Stomach (tissue), 19 donors: ENCODE measurements at places on chromosomes 3 and 15. TPM values are rescaled to one million over a fixed set of nuclear protein-coding genes. Genes with fewer than 3 reads are reported as not detected.
A peak's percentile ranks its signal among the peaks of the same experiment; 100 is the strongest.

DNA sequence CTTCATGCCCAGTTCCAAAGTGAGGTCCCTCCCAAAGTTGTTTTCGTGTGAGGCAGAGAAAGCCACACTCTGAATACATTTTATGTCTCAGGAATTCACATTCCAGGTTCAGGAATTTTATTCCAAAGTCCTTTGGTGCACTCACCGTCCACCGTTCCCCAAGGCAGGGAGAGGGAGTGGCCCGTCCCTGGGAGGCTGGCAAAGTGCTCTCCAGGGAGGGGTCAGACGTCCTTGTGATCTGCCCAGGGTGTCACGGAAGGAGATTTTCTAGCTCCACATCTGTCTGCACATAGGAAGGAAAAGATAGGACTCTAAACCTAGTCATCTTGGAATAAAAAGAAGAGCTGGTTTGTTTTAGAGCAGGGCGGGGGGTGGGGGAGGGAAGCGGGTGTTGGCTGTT lies 47.9 kb downstream of the KLF13 start:
- DNase-seq = no peak

- DNase-seq = no peak
These were observed 2.2 kb downstream of the GABRR3 start for GRCh38 chr3:98032904-98033303.

Gene CFAP44
- 25.7 TPM for total RNA-seq

Gene NUP210
- 21.1 TPM for total RNA-seq

GRCh38 chr3:5149306-5149880 lies 27.3 kb downstream of the ARL8B start:
- DNase-seq = no peak

Gene CMTM8
- total RNA-seq = not detected

GRCh38 chr3:138809500-138810256 lies 25.1 kb downstream of the PIK3CB start:
- DNase-seq = no peak

DNA sequence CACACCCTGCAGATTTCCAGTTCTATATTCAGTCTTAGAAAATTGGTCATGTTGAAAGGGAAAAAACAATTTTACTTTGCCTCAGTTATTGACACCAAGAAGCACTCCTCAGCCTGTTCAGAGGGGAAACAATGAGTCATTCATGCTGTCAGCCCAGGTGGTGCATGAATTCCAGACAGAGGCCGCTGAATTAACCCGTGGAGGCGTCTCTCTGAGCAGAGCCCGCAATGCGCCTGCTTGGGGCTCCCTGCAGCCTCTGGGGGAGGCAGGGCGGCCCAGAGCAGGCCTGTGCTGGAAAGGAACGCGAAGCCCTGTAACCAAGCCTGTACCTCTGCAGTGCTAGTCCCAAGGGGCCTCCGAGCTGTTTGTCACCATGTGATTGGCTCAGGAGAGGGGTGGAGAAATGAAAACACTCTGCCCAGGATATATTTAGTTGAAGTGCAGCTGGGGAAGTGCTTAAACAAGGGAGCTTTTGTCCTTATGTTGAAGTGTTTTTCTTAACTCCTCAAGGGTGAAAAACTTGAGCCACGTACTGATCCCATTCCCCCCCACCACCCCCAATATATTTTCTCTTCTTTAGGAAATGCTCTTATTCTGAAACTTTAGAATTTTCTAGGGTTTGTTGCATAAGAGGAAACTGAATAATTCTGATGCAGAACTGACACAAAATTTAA lies 68.3 kb upstream of the CHD2 start:
- peak; percentile 90 for DNase-seq

Gene UBAP1L
- total RNA-seq = not detected

DNA sequence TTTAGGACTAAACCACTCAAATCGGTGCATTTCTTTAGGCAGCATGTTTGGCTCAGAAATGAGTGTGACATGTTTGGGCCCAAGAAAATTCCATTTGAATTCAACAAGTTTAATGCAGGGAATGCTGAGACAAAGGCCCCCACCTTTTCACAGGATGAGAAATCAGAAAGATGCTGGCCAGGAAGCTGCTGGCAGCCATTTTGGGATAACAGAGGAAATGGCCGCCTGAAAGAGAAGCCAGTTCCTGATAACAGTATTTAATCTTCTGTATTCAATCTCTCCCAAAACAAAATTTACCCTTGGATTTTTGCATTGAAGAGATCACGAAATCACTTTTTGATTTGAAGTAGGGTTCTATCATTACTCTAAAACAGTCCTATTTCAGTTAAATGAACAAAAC lies 350.9 kb downstream of the SLC9A9 start:
- no peak for DNase-seq

- DNase-seq = no peak
These were observed 575.4 kb downstream of the NTRK3 start for GRCh38 chr15:87681104-87681503.

GRCh38 chr15:78195735-78196201 lies 38.6 kb downstream of the ACSBG1 start:
- peak; percentile 50 for DNase-seq

DNA sequence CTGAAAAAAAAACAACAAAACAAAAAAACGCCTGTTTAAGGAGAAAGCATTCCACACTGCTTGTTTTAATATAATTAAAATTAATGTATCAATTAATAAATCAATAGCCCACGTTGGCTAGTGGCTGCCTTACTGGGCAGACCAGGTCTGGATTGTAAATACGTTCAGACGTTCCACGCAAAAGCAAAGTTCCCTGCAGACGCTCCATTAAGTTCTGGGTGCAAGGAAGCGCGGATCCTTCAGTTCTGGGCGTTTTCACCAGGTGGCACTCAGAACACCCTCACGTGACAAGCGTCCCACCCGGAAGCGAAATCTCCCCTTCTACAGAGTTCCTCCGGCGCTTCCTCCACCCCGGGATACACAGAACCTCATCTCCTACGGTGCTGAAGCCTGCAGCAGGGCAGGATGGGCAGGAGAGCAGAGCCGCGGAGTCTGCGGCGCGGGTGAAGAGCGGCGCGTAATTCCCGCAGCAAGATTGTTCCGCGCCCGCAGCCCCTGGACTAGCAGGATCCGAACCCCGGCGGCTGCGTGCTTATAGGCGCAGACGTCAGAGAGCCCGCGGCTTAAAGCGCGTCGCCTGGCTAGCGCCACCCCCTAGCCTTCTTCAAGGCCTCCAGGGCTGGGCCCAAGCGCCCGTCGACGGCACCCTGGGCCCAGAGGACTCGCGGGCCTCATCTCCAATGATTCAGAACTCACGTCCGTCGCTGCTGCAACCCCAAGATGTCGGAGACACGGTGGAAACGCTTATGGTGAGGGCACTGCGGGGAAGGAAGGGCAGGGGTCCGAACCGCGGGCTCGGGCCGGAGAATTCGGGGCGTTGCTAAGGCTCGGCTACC lies at the start of gene SLC25A38:
Gene SLC25A38 (plus strand): TSS at position 326 of the 836 bp plus-strand sequence. CDS start 355 bp downstream, at position 681.
- DNase-seq = peak; percentile 94

DNA sequence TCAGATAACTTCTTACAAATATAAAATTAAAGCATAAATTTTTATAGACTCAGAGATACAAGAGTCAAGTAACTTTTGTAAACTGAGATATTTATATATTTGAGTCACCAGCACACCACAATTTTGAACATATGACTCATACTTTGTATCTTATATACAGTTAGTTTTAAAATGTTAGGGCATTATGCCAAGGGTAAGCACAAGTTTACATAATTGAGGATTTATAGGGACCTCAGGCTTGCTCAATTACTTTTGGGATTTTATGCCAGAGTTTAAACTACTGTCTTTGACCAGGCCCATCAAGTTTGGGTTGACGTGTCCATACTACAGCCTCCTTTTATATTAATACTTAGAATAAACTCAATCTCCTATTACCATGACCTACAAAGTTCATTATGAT lies 7.4 kb upstream of the FGF7 start:
- no peak for DNase-seq

Gene CAPN3
- 13.9 TPM for total RNA-seq

GRCh38 chr3:42502429-42503250 lies at the start of gene VIPR1:
VIPR1 (plus strand) TSS chr3:42502643; CDS start chr3:42502736, 93 bp downstream.
- peak; percentile 95 for DNase-seq

- DNase-seq = no peak
These were observed 98.3 kb upstream of the CBLB start for GRCh38 chr3:105967117-105967516.

GRCh38 chr3:3080309-3080708 lies 29.9 kb downstream of the IL5RA start:
- DNase-seq = no peak

DNA sequence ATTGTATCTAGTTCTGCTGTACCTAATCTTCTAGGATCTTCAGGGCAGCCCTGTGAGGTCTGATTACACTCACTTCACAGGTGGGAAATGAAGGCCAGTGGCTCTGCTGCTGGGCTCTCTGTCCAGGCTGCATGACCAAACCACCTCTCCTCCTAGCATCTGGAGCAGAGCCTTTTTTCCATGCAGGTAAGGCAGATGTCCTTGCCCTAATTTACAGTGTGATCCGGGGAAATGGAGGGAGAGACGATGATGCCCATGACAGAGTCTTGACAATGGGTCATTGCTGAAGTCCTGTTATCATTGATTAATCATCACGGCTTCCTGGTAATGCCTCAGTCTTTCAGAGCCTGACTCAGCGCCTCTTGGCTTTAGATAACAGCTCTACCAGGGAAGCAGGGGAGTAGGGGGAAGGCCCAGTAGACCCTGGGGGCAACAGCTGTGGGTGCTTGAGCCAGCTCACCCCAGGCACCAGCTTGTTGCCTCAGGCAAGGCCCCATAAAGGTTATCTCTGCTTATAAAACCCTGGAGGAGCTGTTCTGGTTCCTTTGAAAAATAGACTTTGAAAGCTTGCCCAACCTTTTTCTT lies 153.4 kb downstream of the GABRG3 start:
- DNase-seq = no peak

DNA sequence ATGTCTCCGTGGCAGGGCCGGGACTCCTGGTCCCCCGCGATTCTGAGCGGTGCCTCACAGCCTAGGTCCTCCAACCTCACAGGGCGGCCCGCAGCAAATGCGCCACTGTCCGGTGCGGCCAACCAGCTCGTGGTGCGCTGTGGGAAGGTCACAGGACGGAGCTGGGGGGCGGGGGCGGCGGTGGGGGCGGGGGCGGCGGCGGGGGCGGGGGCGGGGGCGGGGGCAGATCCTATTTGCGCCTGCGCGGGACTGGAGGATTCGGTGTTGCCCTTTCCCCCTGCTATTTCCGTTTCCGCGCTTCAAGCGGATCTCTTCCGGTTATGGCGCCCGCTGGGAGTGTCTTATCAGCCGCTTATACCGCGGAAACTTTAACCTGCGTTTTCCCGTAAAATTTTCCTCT lies 106.7 kb upstream of the SNRPN start:
- DNase-seq = no peak

GRCh38 chr3:187072102-187072501 lies 67.2 kb downstream of the RPL39L start:
- DNase-seq = no peak

Gene NTRK3
- total RNA-seq = 4.5 TPM

- peak; percentile 92 for DNase-seq
These were observed 113.7 kb upstream of the RPL32 start for GRCh38 chr3:12954891-12955650.

GRCh38 chr3:113271594-113272384 lies 60.4 kb downstream of the BOC start:
- DNase-seq = no peak

- no peak for DNase-seq
These were observed 59.6 kb downstream of the UBP1 start for GRCh38 chr3:33380653-33381052.

GRCh38 chr15:79538527-79538926 lies 106.4 kb downstream of the MINAR1 start:
- DNase-seq = no peak

- no peak for DNase-seq
These were observed 9.1 kb downstream of the ANPEP start for GRCh38 chr15:89805241-89806209.

Gene SHQ1
- 34.8 TPM for total RNA-seq

DNA sequence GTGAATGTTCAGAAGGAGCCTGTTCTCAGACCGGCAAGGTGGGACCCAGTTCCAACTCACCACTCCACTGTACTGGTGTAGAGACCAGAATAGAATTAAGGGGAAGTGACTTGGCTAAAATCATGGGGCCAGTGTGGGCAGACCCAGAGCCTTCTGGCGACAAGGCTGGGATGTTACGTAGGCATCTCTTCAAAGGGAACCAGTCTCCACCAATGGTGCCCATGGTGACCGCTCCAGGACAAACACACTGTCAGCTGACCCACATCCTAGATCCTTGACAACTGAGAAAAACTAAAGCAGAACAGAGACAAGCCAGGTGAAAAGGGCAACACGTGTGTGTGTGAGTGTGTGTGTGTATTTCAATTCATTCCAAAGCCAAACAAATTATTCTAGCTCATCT lies 321.7 kb upstream of the FRG2C start:
- no peak for DNase-seq

DNA sequence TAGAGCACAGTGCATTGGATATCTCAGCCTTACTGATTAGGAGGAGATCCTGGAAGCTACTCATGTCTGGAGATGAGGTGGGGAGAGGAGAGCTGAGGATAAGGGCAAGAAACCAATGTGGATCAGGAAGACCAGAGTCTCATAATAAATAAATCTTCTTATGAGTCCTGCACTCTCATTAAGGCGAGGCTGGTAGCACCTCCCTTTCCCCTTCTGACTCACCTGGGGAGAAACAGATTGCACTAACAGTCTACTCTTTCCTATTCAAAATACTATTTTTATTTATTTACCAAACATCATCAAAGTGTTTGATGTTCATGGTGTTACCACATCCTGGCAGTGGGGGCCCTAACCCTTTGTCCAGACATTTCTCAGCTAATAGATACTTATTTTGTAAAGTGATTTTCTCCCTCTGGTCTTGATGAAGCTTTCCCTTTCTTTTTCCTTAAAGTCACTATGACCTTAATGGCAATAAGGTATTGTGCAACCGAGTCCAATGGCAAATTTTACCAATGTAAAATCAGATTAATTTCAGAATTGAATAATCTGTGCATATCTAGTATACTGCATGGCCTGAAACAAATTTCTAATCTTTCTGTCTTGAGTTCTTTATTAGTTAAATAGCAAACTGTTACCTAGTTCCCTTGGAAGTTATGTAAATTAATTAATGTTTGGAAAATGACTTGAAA lies 81.1 kb downstream of the IQCH start:
- DNase-seq = no peak
